DND-41 (cell line): ENCODE measurements at places on chromosomes 7 and 10.
A peak's percentile ranks its signal among the peaks of the same experiment; 100 is the strongest.

GRCh38 chr7:10940704-10941355 lies 32.8 kb upstream of the PHF14 start:
- H3K4me3 ChIP-seq: peak overlapping the region; percentile 42; the same call in 1 of the 2 replicates
- H3K4me1 ChIP-seq: peaks cover 29% of the 10 kb centered on the region
- DNase-seq: no peak
- peak overlapping the region; percentile 94 for H3K27ac ChIP-seq
- H3K36me3 ChIP-seq: peaks cover 24% of the 10 kb centered on the region

- no peak for DNase-seq
- H3K27me3 ChIP-seq: peaks cover 6% of the 10 kb centered on the region
- no peak overlapping the region for H3K27ac ChIP-seq
- H3K4me1 ChIP-seq: no peaks in the 10 kb centered on the region
- no peak overlapping the region for H3K4me3 ChIP-seq
These were observed 20.5 kb downstream of the GRID1 start for GRCh38 chr10:86345859-86346798.

DNA sequence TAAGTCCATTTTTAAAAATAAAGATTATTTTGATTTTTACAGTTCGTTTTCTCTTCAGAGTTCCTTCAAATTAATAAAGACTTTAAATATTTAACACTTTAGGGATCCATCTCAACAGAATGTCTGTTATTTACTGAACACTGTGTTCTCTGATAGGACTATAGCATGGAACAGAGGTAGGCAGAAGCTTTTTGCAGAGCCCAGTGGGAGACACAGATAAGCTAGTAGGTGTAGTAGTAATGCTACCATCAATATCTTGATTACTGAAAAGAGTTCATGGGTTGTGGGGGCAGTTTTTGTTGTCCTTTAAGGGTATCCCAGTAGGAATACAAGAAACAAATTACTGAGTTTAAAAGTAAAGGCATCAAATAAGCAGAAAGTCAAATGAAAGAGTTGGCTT lies 140.5 kb downstream of the HBP1 start:
- H3K4me3 ChIP-seq: no peak overlapping the region
- no peaks in the 10 kb centered on the region for H3K27me3 ChIP-seq
- H3K36me3 ChIP-seq: no peaks in the 10 kb centered on the region
- no peak for DNase-seq
- H3K4me1 ChIP-seq: no peaks in the 10 kb centered on the region

DNA sequence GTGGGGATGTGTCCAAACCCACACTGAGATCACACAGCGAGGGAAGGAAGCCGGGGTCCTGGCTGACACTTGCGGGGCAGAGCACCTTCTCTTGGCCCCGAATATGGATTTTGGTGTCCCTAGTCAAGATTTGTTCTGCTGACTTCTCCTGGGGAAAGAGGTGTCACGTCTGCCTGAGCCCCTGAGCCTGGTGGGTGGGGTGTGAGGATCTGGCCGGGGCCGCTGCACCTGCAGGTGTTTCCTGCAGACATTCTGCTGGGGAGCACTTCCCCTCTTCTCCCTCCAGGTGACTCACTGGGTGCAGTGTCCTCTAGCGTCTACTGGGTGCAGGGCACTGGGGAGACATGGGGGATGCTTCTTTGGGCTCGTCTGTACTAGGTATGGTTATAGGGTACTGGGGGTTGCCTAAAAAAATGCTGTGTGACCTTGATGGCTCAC lies 99.2 kb downstream of the GRK5 start:
- H3K36me3 ChIP-seq: no peaks in the 10 kb centered on the region
- peak; percentile 82 for DNase-seq
- peak overlapping the region; percentile 32; the same call in 1 of the 2 replicates for H3K4me3 ChIP-seq
- H3K4me1 ChIP-seq: peaks cover 55% of the 10 kb centered on the region

DNA sequence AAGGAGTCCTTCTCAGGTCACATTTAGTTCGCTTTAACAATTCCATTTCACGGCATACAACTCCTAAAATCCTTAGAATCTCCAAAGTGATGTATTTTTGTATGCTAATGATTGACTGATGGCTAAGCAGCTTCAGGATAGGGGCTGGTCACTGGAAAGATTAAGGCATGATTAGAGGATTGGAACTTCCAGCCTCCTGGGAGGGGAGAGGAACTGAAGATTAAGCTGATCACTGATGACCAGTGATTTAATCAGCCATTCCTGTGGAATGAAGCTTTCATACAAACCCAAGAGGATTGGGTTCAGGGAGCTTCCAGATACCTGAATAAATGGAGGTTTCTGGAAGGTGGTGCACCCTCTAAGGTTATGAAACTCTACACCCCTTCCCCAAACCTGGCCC lies 123.9 kb upstream of the CDK13 start:
- H3K4me3 ChIP-seq: no peak overlapping the region
- H3K27ac ChIP-seq: no peak overlapping the region
- peaks cover 8% of the 10 kb centered on the region for H3K27me3 ChIP-seq
- DNase-seq: no peak

- no peaks in the 10 kb centered on the region for H3K27me3 ChIP-seq
- no peak overlapping the region for H3K27ac ChIP-seq
- no peak for DNase-seq
- peaks cover 5% of the 10 kb centered on the region; the same call in 1 of the 2 replicates for H3K4me1 ChIP-seq
These were observed 21.4 kb downstream of the RPP30 start for GRCh38 chr10:90893190-90893589.

DNA sequence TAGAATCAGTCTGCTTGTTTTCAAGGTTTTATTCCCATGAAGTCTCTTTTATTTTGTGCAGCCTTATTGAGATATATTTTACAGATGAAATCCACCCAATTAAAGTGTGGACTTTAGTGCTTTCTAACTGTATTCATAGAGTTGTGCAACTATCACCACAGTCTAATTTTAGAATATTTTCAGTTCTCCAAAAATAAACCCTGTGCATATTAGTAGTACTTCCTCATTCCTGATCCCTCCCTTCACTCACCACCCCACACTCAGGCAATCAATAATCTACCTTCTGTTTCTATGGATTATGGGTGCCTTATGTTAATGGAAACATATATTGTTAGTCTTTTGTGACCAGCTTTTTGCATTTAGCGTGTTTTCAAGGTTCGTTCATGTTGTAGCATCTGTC lies 185.7 kb upstream of the TMEM72 start:
- no peak for DNase-seq
- H3K27ac ChIP-seq: no peak overlapping the region
- H3K36me3 ChIP-seq: no peaks in the 10 kb centered on the region
- H3K4me1 ChIP-seq: no peaks in the 10 kb centered on the region
- no peaks in the 10 kb centered on the region for H3K27me3 ChIP-seq
- no peak overlapping the region for H3K4me3 ChIP-seq

DNA sequence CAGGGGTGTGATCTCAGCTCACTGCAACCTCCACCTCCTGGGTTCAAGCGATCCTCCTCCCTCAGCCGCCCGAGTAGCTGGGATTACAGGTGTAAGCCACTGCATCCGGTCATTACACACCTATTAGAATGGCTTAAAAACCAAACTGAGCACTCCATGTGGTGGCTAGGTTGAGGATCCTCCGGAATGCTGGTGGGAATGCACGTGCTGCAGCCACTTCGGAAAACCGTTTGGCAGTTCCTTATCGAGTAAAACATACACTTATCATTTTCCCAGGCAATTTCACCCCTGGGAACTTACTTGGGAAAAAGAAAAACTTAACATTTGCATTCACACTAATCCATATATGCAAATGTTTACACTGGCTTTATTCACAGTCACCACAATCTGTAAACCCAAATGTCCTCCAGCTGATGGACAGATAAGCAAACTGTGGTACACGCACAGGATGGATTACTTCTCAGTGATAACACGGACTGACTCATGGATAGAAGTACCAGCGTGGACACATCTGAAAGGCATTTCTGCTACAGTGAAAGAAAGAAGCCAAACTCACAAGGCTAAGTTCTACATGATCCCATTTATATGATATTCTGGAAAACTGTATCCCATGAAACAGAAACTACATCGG lies 20.4 kb downstream of the RFC2 start:
- peak overlapping the region; percentile 64 for H3K27ac ChIP-seq
- H3K4me3 ChIP-seq: no peak overlapping the region
- no peaks in the 10 kb centered on the region for H3K27me3 ChIP-seq
- DNase-seq: no peak
- H3K36me3 ChIP-seq: peaks cover 97% of the 10 kb centered on the region

- H3K36me3 ChIP-seq: 0 out of 2 replicates have a peak, but pooled peaks cover 2% of the 10 kb centered on the region
- no peak for DNase-seq
- H3K27me3 ChIP-seq: no peaks in the 10 kb centered on the region
- H3K4me1 ChIP-seq: no peaks in the 10 kb centered on the region
These were observed 14.9 kb downstream of the MINPP1 start for GRCh38 chr10:87519582-87519981.

GRCh38 chr10:88230251-88230650 lies 352.9 kb downstream of the RNLS start:
- H3K27me3 ChIP-seq: no peaks in the 10 kb centered on the region
- H3K4me3 ChIP-seq: no peak overlapping the region
- peaks cover 10% of the 10 kb centered on the region for H3K4me1 ChIP-seq
- no peak overlapping the region for H3K27ac ChIP-seq
- no peak for DNase-seq
